ENCODE measurements at places on chromosomes 12 and 14.
A peak's percentile ranks its signal among the peaks of the same experiment; 100 is the strongest.

DNA sequence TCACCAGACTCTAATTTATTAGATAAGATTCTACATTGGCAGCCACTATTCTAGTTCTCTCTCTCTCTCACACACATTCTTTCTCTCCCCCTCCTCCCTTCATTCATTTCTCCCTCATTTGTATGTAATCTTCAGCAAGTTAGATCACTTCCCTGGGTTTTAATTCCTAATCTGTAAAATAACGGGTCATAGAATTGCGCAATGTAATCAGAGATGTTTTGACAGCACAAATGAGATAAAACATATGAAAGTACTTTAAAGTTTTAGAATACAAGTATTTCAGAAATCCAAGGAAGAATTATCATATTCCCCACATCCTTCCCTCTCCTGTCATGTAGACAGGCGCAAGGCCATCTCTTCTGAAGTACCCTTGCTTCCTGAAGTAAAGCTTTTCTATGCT, 21.7 kb downstream of the STYK1 start:
- DNase-seq: no peak

DNA sequence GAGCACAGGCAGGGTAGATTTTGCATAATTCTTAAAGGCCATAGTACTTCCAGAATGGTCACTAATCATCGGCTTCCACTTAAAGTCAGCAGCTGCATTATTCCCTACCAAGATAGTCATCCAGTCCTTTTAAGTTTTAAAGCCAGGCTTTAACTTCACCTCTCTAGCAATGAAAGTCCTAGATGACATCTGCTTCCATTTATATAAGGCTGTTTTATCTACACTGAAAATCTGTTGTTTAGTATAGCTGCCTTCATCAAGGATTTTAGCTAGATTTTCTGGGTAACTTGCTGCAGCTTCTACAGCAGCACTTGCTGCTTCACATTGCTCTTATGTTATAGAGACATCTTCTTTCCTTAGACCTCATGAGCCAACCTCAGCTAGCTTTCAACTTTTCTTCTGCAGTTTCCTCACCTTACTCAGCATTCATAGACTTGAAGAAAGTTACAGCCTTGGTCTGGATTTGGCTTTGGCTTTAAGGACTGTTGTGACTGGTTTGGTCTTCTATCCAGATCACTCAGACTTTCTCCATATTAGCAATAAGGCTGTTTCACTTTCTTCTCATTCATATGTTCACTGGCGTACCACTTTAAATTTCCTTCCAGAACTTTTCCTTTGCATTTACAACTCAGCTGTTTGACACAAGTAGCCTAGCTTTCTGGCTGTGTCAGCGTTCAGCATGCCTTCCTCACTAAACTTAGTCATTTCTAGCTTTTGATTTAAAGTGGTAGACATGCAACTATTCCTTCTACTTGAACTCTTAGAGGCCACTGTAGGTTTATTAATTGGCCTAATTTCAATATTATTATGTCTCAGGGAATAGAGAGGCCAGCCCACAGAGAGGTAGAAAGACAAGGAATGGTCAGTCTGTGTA, 209.9 kb upstream of the GARIN2 start:
- DNase-seq: no peak

- no peak for DNase-seq
Observed at GRCh38 chr14:58133739-58134138, 18.3 kb downstream of the ARMH4 start.

- DNase-seq: peak; percentile 23
Observed at GRCh38 chr12:41459111-41459905, 271.2 kb downstream of the PDZRN4 start.

GRCh38 chr12:106308121-106308520, 5.6 kb downstream of the TCP11L2 start:
- DNase-seq: no peak

- no peak for DNase-seq
Observed at GRCh38 chr12:3911409-3911808, 38.2 kb upstream of the PARP11 start.

GRCh38 chr12:115574826-115575225, 702.7 kb downstream of the MED13L start:
- DNase-seq: no peak

DNA sequence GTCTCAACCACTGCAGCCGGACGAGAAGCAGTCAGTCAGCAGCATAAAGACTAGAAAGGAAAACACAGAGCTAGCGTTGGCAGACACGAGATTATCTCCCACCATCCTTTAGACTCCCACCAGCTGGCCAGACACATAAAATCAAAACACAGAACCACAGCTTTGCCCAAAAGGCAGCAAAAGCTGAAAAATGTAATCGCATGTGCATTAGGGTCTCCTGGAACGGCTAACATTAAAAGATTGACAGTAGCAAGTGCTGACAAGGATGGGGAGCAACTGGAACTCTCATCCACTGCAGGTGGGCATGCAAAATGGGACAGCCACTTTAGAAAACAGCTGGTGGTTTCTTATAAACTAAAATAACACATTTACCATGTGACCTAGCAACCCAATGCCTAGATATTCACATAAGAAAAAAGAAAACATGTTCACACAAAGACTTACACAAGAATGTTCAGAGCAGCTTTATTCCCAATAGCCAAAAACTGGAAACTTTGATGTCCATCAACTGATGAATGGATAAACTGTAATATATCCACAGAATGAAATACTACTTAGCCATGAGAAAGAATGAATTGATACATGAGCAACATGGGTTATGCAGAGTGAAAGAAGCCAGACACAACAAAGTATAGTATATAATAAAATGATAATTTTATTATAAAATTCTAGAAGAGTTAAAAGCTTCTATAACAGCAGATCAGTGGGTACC, 37.7 kb downstream of the NCOR2 start:
- no peak for DNase-seq

GRCh38 chr12:58032156-58032555, 90.8 kb downstream of the ATP23 start:
- DNase-seq: no peak

DNA sequence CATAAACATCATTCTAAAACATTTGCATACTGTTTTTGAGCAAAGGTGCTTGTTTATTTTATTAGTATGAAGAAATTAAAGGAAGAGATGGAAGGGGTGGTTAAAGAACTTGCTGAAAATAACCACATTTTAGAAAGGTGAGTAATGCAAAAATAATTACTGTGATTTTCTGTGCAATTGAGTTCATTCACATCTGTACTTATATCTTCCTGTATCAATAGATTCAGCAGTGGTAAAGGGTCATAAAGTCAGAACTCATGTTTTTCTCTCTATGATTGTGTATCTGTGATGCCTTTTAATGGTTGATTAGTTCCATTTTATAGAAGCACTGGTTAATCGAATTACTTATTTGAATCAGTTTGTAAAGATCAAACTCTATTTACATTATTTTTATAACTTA, 46.0 kb downstream of the TBK1 start:
- no peak for DNase-seq

DNA sequence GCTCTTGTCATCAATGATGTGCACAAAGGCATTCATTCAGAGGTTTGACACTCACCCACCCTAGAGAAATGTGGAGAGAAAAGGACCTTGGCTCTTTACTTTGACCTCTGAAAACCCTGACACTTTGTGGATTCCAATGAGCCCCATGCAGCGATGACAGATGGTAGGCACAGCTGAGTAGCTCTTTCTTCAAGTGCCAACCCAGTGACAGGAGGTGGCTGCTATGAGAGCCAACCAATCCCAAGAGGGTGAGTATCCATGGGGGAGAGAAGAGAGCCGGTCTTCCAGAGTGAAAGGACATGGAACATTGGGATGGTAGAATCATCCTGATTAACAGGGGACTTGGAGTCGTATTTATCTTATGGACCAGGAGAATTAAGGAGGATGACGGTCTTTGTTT, 17.8 kb downstream of the SLC8A3 start:
- DNase-seq: no peak

DNA sequence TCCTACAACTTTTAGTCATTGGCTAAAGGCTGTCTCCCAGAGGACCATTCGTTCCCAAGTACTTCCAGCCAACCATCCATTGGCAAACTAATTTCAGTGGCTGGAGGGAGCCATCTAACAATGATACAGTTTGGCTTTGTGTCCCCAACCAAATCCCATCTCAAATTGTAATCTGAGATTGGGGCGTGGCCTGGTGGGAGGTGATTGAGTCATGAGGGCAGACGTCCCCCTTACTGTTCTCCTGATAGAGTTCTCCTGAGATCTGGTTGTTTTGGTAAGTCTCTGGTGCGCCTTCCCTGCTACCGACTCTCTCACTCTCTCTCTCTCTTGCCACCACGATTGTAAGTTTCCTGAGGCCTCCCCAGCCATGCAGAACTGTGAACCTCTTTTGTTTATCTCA, 99.7 kb upstream of the FUT8 start:
- DNase-seq: no peak

DNA sequence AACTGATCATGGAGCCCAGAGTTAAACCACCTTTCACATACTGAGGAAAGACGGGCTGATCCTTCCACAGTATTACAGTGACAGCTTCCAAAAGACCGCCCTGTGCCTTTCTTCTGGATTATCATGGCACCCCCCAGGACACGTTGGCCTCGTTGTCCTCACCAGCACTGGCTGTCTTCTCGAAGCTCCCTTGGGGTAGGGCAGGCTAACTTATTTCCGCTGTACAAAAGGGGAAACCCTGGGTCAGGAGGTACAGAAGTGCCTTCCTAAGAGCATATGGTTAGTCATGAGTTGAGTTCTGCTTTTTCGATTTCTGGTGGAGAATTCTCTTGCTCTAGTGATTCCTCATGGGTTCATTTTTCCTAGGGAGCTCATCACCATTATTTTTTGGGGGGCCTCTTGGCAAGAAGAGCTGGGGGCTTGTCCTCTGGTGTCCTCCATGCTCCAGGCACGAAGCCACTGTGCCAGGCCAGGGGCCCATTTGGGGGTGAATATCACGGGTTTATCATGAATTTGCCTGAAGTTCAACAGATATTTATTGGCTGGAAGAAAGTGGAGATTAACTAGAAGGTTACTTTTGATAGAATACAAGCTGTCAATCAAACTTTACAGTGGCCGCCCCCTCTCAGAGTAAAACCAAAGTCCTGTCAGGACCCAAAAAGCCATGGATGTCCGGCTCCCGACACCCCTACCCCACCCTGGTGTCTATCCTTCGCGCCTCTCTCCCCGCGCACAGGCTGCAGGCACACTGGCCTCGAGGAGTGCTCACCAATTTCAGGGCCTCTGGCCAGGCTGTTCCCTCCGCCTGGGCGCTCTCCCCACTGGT, 8.8 kb upstream of the TRAF3 start:
- no peak for DNase-seq

DNA sequence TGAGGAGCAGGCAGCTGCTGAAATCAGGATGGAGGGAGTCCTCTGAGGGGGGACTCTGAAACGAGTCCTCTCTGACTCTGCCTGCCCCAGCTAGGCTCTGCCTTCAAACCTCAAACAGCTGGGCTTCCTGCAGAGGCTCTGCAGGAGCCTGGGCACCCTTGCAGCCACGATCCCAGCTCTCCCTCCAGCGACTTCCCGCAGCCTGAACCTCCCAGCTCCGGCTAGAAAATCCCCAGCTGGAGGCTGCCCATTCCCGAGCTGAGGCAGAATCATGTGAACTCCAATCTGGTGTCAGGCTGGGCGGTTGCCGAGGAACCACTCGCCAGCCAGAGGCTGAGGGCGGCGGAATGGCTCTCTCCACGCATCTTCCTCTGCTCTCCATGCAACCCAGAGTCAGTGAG, at the start of gene GPR68:
Gene GPR68, minus strand, starts transcription at position 204 of the 401 bp plus-strand sequence. CDS start 9,654 bp downstream, outside the sequence.
- no peak for DNase-seq

- DNase-seq: peak; percentile 21
Observed at GRCh38 chr14:93994919-93995682, 2.0 kb upstream of the CCDC197 start.

DNA sequence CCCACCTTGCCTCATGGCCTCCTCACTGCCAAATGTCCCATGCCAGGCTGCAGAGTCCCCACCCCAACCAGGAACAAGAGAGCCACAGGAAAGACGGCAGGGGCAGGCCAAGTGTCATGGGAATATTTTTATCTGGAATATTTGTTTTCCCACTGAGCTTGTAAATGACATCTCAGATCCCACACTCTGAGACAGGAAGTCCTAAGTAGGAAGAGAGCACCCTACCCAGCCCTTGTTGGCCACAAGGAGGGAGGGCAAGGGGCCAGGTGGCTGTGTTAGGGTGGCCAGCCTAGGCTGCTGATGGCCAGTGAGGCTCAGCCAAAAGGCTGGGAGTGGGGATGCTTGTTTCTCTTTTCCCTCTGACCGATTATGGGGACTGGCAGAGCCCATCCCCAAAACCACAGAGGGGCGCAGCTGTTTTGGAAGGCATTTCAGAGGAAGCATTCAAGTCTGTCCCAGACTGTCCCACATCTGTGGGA, 7.7 kb upstream of the MEG3 start:
- no peak for DNase-seq

DNA sequence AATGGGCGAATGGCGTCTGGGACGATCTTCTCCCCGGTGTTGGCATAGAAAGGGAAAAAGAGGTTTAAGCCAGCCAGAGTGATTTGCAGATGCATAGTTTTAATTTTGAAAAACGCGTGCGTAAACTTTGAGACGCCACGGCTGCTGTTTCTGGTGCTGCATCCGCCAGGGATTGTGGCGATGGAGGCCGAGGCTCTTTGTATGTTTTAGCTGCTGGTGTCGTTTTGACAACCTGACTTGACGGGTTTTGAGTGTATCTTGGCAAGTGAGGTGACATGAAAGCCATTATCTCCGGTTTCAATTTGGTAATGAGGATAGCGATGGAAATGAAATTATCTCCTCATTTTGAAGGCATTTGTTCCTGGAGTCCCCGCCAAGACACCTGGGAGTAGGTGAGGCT, 1.6 kb downstream of the PTGDR start:
- DNase-seq: no peak

GRCh38 chr12:1517007-1517406, 77.4 kb downstream of the FBXL14 start:
- DNase-seq: no peak

GRCh38 chr12:74752215-74752614, 214.6 kb downstream of the ATXN7L3B start:
- DNase-seq: no peak

DNA sequence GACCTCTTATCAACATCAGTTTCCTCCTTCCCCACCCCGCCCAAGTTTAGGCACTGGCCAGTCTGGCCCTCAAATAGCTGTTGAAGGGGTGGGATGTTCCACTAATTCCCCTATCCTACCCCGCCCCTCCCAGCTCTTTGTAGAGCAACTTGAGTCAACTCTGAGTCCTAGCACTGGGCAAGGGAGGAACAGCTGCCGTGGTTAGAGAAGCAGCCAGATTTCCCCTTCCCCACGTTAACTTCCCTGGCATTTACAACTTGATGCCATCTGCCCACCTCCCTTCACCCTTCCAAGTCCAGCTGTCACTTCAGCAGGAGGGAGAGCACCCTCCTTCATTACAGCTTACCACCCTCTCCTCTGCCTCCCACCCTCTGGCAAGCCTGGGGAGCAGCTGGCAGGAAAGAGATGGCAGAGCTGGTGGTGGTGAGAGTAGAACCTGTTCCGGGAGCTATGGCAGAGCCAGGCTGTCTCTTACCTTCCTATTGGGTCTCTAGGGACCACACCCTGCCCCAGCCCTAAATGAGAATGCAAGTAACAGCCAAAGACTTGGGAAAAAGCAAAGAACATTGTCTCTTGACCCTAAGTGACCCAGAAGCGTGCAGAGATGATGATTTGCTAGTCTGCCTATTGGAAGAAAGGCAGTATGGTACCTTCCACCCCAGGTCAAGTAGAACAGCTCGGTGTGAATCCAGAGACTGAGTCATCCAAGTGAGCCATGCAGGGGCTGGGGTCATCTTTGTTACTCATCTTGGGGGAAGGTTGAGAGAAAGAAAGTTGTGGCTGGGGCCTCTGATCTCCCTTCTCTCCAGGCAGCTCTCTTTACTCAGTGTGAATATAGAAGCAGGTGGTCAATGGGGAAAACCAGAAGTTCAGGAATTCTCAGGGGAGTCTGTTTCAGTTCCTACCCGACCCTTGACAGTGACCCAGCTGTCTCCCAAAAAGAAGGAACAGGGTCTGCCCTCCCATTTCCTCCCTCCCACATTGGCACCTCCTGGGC, 1.5 kb downstream of the BLOC1S1 start:
- DNase-seq: no peak

GRCh38 chr12:124778411-124778810, 85.3 kb downstream of the SCARB1 start:
- DNase-seq: no peak
